NCI-H2081 treated with DMSO at 0.1 percent for 48 hours (cell line): ENCODE measurements at places on chromosomes 7 and 10.

DNA sequence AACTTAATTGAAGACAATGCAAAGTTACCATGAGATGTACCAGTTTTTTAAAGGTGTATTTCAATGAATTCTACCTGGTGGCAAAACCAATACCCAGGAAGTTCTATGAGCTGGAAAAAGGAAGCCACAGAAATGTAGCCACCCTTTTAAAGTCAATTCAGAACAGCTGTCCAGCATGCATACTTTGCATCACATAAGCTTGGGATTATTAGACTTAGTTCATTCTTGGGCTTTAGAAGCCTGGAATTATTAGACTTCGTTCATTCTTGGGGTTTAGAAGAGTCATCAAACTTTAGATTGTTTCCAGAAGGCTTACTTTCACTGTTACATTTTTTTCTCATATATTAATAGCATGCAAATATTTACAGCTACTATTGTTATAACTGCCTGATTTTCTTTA is 20.9 kb downstream of the SLC25A13 start:
- DNase-seq, result no peak

DNA sequence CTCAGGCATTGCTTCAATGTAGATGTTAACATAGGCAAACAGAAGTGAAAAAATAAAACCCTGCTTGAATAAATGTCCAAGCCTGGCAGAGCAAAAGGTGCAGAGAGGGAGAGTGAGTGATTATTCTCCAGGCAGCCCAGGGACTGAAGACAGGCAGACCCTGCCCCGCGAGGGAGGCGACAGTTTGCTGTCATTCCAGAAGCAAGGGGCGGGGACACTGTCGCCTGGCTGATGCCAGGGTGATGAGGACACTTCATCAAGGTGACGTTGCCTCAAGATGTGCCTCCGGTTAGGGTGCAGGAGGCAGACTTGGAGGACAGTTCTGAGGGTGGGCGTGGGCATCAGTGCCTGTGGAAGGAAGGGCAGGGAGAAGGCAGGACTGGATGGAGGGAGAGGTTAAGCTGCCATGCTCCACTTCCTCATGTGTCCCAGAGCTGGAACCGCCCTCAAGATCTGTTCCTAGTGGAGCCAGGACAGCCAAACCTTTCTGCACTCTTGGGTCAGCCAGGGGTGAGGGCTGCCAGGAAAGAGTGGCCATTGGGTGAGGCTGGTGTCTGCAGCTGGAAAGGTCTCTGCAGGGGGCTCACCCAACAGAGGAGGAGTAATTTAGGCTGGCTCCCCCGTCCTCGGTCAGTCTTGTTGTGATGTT is 560.5 kb upstream of the MKI67 start:
- DNase-seq, result no peak

DNA sequence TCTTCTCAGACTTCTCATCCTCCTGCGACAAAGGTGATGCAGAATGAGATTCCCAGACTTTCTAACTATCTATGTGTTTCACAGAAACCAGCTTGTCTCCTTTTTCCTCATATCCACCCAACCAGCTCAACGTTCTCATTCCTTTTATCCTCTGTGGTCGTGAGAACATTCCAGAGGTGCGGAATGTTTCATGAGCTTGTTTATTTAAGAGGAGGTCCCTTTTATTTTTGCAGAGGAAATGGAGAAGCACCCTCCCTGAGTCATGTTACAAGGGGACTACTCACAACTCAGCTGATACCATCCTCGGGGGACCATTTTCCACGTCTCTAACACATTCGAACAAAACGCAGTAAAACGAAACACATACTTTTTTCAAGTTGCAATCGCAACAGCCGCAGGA is 93.2 kb downstream of the ZRANB1 start:
- DNase-seq, result no peak

DNA sequence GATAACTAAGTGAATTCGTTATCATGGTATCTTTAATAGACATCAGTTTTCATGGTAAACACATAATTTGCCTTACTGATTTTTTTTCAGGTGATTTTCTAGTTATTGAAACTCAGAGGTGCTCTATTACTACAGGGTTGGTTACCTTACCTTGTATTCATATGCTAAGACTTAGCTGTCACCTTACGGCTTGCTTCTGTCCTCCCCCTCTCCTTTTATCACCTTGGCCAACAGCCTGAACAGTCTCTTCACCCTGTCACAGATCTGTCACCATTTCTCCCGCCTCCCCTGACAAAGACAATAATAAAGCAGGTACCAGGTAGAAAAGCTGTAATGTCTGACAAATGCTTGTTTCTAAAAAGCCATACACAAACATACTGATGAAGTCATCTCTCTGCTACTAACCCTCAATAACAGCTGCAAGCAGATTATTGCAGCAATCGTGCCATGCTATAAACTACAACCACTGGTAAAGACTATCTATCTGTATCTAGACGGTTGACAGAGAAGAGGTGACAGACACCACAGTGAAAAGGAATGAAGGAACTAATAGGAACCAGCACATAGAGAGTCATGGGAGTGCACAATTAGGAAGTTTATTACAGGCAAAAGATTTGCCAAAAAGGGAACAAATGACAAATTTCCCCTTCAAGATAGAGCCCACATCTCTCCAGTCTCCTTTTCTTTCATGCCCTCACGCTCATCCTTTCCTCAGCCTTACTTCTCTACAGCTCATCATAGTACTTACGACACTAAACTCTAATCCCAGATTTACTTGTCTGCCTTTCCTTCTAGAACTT is 57.2 kb downstream of the ARHGAP12 start:
- no peak for DNase-seq

DNA sequence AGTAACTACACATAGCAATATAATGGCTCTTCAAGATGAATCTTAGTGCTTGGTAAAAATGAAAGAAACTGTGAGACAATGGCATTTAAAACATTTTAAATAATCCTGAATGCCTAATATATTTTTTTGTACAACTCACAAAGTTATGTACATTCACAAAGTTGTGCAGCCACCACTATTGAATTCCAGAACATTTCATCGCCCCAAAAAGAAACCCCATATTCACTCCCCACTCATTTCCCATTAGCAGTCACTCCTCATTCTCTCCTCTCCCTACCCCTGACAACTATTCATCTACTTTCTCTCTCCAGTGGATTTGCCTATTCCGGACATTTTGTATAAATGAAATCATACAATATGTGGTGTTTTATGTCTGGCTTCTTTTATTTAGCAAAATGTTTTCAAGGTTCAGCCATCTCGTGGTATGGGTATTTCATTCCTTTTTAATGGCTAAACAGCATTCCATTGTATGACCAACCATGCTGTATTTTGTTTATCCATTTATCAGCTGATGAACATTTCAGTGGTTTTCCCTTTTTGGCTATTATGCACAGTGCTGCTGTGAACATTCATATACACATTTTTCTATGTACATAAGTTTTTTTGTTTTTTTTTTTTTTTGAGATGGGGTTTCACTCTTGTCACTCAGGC is 34.7 kb downstream of the ENTPD7 start:
- DNase-seq, result no peak

DNA sequence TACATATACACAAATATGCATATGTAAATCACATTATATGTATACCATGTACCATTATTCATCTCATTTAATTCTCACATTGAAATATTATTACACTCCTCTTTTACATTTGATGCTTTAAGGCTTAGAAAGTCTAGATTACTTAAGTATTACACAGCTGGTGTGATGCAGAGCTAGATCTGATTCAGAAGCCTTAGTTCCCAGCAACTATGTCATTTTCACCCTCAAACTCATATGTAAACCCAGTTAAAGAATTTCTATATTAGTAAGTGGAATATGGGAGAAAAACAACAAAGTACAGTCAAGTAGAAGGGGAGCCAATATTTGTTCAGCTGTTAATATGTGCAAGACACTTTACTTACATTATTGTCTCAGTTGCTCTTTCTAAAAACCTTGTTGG is 74.3 kb upstream of the CSTF2T start:
- DNase-seq, result no peak

DNA sequence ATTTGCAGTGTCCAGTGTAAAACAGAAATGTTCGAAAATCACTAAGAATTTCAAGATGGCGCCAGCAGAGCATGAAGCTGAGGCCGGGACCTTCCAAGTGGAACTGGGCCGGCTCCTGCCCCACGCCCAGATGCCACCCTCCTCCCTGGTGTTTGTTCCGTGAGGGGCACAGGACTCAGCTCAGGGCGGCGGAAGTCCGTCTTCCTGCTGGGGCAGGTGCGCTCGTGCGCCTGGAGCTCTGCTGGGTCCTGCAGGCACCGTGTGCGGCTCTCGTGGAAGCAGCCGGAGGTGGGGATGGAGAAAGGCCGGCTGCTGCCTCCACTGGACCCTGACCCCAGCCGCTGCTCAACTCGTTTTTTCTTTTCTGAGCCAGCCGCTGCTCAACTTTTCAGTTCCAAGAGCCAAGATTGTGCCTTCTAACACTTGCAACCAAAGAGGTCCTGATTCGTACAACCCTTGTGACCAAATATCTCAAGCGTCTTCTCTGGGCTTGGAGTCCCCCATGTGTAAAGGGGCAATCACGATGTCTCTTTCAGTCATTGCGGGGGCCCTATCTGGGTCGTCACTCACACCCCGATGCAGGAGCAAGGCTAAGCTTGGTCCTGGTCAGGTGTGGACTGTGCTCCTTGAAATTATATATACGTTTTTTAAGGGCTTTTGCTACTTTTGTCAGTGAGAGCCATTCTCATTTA is 334.4 kb downstream of the ADARB2 start:
- no peak for DNase-seq

DNA sequence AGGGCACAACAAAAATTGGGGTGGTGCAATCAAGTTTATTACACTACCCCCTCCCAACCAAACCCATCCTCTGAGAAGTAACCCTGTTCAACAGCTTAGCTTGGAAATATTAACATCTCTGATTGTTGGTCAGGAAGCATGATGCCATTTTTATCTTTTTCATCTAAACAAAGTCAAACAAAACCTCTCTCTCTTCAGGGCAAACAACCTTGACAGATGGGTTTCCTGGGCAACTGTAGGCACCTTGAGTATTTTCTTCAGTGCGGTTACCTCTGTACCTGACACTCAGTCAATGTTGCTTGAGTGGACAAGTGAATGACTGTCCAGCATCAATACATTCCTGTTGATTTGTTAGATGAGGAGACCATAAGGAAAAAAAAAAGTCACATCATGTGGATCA is 183.6 kb downstream of the NRP1 start:
- DNase-seq, result no peak

DNA sequence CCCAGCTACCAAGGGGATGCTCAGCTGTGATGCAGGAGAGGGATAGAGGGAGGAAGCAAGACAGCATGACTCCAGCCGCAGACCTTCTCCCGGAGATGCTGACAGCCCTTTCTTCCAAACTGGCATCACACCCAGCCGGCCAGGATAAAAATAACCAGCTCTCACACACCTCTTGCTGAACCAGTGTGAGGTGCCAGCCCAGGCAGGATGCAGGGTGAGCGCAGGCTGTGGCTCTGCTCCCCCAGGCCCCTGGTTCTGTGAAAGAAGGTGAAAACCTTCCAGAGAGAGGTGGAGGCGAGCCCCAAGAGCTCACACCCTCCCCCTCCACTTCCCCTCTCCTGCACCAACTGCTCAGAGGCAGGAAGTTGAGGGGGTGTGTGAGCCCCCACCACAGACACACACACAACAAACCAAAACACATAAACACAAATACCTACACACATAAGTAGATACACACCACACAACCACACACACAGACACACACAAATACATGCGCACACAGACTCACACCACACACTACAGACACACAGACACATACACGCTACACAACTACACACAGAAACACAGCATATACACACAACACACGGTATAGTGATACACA is 4.0 kb downstream of the GPR15LG start:
- no peak for DNase-seq

DNA sequence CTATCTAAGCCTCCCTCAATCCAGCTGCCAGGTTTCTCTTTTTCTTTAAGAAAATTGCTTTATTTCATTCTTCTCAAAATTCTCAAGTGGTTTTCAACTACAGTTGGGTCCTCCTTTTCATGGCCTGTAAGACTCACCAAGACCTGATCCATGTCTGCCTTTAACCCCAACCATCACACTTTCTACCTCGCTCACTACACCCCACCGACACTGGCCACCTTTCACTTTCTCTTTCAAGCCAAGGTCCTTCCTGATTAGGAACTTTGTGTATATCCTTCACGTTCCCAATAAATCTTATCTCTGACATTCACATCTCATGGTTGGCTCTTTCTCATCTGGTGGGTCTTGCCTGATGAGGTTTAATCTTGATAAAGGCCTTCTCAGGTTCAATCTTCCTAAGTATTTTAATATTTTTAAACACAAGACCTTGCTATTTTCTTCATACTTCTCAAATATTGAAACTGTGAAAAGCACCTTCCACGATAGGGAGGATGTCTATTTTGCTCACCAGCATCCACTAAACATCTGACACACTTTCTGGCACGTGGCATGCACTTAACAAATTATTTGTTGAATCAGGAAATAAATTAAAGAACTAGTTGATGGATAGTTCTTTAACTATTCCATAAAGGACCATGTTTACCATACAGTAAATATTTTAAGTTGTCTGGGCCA is 624.8 kb downstream of the GRID1 start:
- no peak for DNase-seq

GRCh38 chr10:70232155-70232858 is 922 bp downstream of the PPA1 start:
- DNase-seq, result no peak

- no peak for DNase-seq
Measured at GRCh38 chr7:74292757-74293576, 3.8 kb downstream of the CLIP2 start.

DNA sequence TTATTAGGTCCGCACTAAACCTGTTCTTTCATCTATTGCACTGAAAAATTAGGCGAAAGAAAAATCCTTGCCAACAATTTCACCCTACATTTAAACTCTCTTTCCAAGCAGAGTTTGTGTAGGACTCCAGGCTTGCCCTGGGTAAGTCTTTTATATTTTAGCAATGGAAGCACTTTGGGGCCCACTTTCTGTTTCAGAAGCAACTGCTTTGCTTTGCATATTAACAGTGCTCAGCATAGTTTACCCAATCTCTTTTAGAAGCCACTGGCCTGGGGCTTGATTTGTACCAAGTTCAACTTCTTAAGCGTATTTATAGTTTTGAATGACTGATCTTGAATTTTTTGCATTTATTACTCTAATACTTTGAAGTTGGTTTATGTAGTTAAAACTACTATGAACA is 78.8 kb upstream of the MDFIC start:
- no peak for DNase-seq

GRCh38 chr10:91034494-91035159 is 113.7 kb upstream of the ANKRD1 start:
- no peak for DNase-seq
